ENCODE measurements at places on chromosomes 16 and 17.

- no peak for DNase-seq
Measured at GRCh38 chr16:31913668-31914067, 40.1 kb downstream of the ZNF267 start.

DNA sequence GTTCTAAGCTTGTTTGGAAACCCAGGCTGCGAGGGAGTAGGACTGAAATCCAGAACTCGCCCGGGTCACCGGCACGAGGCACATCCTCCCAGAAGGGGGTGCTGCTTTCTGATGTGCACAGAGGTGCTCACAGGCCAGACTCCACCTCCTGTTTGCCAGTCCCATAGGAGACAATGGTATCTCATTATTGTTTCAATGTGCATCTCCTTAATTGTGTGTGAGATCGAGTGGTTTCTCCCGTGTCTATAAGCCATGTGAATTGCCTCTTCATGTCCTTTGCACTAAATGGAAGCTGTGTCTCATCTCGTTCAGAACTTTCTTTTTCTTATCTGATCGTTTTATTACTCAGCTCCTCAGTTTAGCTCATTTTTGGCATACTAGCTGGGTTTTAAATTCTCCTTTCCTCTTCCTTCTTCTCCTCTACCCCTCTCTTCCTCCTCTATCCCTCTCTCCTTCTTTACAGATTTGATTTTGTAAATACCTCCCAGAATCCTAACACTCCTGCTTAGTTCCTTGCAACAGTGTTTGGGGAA lies 32.1 kb upstream of the PRKCB start:
- peak; percentile 64 for DNase-seq

GRCh38 chr16:29804455-29805231 lies 1.7 kb upstream of the MAZ start:
- DNase-seq = peak; percentile 66

GRCh38 chr17:78817123-78817522 lies 23.5 kb downstream of the USP36 start:
- no peak for DNase-seq

DNA sequence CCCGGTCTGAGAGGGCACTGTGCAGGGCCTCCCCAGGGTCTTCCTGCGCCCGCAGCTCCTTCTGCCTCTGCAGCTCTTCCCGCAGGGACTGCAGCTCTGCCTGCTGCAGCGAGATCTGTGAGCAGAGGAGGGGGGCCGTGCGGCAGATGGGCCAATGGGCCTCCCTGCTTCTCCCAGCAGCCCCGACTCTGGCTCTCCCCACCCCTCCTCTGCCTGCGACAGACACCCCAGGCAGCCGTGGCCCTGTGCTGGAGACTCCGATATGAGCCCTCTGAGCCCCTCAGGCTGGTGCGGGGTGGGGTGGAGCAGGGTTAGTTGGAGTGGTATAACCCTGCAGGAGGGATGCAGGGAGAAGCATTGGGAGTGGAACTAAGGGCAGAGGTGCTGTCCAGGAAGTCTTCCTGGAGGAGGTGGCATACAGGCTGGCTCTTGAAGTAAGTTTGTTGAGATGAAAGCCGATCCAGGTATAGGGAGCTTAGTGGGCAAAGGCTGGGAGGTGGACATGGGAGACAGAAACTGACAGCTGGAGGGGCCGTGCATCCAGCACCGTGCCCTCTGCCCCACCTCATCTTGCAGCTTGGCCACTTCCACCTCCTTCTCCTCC lies 5.0 kb downstream of the THOC6 start:
- DNase-seq = no peak

All from sciatic nerve (tissue), 2 donors.